ENCODE measurements at places on chromosomes 5 and 9.

DNA sequence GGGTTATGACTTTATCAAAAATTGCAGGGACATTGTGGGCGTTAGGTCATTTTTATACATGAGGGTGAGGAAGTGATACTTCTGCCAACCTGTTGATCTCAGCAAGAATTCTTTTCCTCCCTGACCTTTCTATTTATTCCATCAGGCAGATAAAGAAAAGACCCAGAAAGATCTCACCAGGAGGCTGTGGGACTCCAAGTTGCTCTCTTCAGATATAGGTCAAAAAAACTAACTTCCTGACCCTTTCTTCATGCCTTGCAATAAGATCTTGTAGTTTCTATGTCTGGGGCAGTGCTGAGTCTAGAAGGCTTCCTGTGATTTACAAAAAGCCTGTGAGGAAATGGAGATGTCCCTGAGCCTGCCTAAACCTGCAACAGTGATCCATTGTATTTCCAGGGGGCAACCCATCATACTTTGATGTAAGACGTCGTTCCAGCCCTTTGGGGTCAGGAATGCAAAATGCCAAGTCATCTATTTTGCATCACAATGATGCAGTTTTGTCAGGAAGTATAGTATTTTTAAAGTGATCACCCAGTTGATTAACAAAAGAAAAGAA is 22.0 kb upstream of the PIK3R1 start:
- peak; percentile 65 for DNase-seq

- no peak for DNase-seq
Observed at GRCh38 chr5:161051920-161052500, 200.0 kb upstream of the ATP10B start.

GRCh38 chr9:134291452-134291881 is 34.8 kb upstream of the RXRA start:
- no peak for DNase-seq

DNA sequence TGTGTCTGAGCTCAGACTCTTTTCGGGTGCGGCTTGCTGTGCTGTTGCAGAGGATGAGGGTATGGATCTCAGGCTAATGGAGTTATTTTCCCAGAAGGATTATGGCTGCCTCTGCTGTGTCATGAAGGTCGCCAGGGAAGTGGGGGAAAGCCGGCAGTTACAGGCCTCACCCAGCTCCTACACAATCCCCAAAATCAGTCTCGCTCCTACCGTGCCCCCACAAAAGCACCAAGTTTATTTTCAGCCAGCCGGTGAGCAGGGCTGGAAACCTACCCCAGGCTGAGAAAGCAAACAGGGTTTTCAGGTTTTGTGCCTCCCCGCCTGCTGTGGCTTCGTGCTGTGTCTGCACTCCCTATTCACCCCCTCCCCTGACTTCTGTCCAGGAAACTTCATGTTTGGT is 113.3 kb downstream of the SLC24A2 start:
- DNase-seq, result no peak

GRCh38 chr5:143106174-143106573 is 297.3 kb downstream of the NR3C1 start:
- DNase-seq, result peak; percentile 31

All from choroid plexus epithelial cell (primary cell).